ENCODE measurements at places on chromosomes 1 and 21. TPM values are rescaled to one million over a fixed set of nuclear protein-coding genes. Genes with fewer than 3 reads are reported as not detected.

GRCh38 chr1:42684139-42684538, 1.9 kb downstream of the YBX1 start:
- ATAC-seq = no peak

The RGS1 gene
- 1.6 TPM for total RNA-seq

The NBPF26 gene
- 19.2 TPM for total RNA-seq

DNA sequence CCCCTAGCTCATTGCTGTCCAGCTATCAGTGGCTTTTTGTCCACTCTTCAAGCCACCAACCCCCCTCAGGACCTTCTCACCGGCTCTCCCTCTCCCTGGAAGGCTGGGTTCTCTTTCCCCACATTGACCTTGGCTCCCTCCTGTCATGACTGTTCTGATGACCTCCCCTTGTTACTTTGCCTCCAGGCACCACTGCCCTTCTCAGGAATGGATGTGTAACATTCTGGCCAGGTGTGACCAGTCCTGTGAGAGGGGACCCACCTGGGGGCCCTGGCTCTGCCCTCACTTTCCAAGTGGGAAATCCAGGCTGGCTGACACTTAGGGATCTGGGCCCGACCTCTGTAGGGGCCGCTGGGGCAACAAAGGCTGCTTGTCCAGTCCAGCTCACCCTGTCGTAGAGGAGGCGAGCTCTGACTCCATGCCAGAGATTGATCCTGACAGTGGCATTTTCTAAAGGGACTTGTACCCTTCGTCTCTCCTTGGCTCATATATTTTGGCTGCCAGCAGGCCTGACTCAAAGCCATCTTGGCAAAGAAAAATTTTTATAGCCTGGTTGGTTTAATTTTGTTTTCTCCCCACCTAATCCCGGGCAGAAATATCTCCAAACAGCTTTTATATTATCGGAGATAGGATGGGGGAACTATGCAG, 37.9 kb upstream of the USP24 start:
- no peak for ATAC-seq

The OLFML2B gene
- 1.0 TPM for total RNA-seq

GRCh38 chr1:84481317-84481716, 2.3 kb downstream of the RPF1 start:
- ATAC-seq = no peak

- no peak for ATAC-seq
Observed at GRCh38 chr1:226825037-226825745, 45.2 kb upstream of the PSEN2 start.

The HAO2 gene
- 2.0 TPM for total RNA-seq

- no peak for ATAC-seq
Observed at GRCh38 chr1:241799416-241799815, 48.6 kb upstream of the EXO1 start.

DNA sequence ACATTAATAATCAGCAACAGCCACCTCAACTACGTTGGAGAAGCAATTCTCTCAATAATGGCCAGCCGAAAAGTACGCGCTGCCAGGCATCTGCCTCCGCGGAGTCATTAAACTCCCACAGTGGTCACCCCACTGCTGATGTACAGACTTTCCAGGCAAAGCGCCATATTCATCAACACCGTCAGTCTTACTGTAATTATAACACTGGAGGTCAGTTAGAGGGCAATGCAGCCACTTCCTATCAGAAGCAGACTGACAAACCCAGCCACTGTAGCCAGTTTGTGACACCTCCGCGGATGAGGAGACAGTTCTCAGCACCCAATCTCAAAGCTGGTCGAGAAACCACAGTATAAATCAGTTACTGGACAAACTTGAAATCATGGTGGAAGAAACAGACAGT, 93.9 kb downstream of the KIF1B start:
- no peak for ATAC-seq

- no peak for ATAC-seq
Observed at GRCh38 chr1:75559800-75560199, 51.1 kb downstream of the SLC44A5 start.

The CFAP141 gene
- not detected for total RNA-seq

- ATAC-seq = no peak
Observed at GRCh38 chr21:30148906-30149305, 17.7 kb downstream of the CLDN17 start.

The PARP1 gene
- total RNA-seq = 243 TPM

Measured in motor neuron (in vitro differentiated cells).